ENCODE measurements at places on chromosomes 1 and 21.

- DNase-seq, result no peak
These were observed 82.7 kb downstream of the HLCS start for GRCh38 chr21:36883532-36884486.

DNA sequence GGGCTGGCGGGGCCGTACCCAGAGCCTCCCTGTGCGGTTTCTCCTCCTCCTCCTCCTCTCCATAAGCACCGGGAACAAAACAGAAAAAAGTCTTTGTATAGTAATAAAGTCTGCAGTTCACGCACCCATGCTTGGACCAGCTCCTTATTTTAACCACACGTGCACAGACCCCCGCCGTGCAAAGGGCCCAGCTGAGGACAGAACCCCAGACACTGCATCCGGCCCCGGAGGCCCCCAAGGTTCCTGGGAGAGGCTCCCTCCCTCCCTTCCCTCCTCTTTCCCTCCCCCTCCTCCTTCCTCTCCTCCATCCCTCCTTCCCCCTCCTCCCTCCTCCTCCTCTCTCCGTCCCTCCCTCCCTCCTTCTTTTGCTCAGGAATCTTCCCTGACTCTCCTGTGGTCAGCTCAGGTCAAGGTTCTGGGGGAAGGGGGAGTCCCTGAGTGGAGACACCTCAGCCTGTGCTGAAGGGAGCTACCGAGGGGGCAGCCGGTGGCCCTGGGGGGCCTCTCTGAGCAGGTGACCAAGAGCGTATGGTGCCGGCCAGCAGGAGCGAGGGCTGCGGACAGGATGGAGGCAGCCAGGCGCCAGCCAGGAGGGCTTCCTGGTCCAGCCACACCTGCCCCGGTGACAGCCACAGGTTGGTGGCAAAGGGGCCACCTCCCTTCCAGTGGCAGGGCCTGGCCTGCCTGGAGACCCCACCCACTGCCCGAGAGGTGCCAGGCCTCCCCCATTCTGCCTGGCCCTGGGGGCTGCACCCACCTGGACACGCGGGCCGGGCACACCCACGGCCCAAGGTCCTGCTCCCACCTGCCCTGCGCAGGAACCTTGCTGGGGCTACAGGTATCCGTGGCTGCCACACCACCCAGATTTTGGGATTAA, 3.2 kb upstream of the TTLL10 start:
- DNase-seq, result no peak

DNA sequence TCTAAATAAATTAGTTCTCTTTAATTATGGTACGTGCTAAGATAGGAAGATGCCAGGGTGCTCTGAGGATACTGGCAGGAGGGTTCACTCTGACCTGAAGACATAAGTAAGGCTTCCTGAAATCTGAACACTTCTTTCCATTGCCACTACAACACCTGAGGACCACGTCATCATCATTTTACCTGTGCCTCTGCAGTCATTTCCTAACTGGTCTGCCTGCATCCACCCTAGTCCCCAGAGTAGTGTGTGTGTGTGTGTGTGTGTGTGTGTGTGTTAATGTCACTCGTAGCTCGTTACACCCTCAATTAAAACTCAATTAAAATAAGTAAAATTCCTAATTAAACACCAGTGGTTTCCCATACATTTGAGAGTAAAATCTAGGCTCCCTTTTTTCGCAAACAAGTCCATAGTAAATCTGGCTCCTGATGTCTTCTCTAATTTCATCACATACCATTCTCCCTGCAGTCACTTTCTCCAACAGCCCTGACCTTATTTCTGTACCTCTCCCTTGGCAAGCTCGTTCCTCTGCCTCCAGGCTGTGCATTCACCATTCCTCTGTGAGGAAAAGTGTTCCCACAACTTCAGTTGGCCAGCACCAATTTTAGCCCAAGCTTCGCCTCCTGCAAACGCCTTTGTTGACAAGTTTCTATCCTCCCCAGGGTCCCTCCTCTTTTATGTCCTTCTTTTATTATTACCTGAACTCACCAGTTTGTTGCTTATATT, 8.7 kb downstream of the IL12RB2 start:
- DNase-seq, result no peak

DNA sequence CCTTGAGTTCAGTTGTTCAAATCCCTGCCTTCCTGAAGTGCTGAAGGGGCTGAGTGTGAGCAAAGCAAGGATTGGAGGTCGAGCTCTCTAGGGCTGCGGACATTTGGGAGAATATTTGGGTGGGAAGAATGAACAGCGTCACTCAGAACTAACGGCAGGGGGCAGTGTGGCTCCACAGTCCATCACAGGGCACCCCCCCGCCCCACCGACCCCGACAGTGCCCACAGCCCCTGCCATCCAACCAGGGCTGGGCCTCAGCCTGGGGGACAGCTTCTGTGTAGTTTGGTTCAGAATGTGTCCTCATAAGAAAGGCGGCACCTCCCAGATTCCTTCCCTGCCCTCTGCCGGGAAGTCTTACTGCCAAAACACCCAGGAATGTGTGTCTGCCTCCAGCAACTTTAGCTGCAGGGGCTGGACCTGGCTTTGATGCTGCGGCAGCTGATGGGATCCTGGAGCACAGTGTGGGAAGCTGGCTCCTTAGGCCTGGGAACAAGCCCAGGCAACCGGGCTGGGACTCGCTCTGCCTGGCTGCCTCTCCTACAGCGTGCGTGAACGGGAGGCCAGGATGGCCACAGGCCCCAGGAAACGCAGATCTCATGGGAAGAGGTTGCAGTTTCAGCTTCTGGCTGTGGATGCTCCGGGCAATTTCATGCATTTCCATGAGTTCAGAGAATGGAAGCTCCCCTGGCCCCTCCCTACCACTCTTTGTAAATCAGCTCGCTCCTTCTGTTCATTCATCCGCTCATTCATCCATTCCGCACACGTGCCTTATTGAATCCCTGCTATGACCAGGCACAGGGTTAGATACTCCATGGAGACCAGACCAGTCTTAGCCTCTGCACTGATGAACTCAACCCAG, 104.9 kb upstream of the TMPRSS2 start:
- no peak for DNase-seq

- DNase-seq, result no peak
These were observed 15.5 kb downstream of the RHBDL2 start for GRCh38 chr1:38926091-38926490.

GRCh38 chr21:43835050-43835449, 30.0 kb upstream of the AGPAT3 start:
- no peak for DNase-seq

GRCh38 chr21:36694593-36695282, 4.2 kb upstream of the SIM2 start:
- DNase-seq, result no peak

All from naive B cell (primary cell).